ENCODE measurements at places on chromosomes 12 and 14.
A peak's percentile ranks its signal among the peaks of the same experiment; 100 is the strongest.

GRCh38 chr12:12723681-12724420, 6.7 kb downstream of the CDKN1B start:
- DNase-seq = peak; percentile 10

- DNase-seq = no peak
Observed at GRCh38 chr12:102441077-102441596, 39.2 kb downstream of the IGF1 start.

DNA sequence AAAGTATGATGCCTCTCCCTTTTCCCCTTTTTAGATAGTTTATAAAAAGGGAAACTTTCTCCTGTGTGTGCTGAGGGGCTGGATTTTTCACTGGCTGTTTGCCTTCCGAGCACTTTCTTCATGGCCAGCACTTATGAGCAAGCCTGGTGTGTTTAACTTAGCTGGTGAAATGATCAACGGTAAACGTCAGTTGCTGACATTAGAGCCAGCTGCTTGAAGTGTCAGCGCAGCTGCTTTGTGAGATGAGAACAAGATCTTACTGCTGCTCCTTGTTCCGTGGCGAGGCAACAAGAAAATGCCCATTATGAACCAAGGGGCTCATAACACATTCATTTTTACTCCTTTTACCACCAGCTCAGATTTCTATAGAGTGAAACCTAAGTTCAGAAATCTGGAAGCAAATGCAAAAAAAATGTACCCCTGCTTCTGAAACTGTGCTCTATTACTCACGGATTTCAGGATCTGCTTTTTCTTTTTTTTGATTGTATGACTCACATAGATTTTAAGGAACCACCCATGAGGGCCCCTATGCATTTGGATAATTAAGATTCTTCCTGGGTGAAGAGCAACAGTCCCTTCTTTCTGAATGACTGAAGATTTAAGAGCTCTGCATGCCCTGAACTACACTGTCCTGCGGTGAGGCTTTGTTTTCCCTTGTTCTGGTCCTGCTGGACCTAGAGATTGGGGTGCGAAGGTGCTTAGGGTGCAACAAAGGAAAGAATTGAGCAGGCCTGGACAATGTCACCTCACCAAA, 74.3 kb upstream of the CPM start:
- DNase-seq = no peak

GRCh38 chr12:127230843-127231260, 1036.1 kb upstream of the TMEM132C start:
- DNase-seq = no peak

GRCh38 chr12:6114476-6114870, 10.0 kb downstream of the VWF start:
- DNase-seq = no peak

GRCh38 chr14:32939254-32940065, 781 bp downstream of the NPAS3 start:
- no peak for DNase-seq
